CD4-positive, alpha-beta T cell treated with Interleukin-15 for 4 hours (primary cell): ENCODE measurements at places on chromosomes 3 and 15.
A peak's percentile ranks its signal among the peaks of the same experiment; 100 is the strongest.

GRCh38 chr3:172522871-172523818 lies at the start of gene TNFSF10:
Gene TNFSF10 (minus strand): TSS chr3:172523430. CDS start chr3:172523384, 46 bp downstream.
- DNase-seq = peak; percentile 68

GRCh38 chr15:77582763-77583162 lies 49.9 kb downstream of the LINGO1 start:
- DNase-seq = no peak

DNA sequence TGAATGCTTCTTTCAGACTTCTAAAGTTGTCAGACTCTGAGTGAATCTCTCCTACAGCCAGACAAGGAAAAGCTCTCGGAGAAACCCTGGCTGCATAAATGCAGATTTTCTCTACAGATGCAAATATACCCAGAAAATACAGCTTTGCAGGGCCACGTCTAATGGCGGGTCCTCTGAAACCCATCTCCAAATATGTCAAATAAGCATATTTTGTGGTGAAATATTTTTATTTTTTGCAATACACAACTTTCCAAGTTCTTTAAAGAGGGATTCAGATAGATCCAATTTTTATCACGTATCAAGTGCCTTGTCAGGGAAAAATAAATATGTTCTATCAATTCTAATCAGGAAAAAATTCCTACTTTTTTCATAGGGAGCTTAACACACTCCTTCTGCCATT lies 229.4 kb downstream of the SI start:
- DNase-seq = no peak

GRCh38 chr15:29669823-29670222 lies 152.4 kb downstream of the TJP1 start:
- DNase-seq = no peak

DNA sequence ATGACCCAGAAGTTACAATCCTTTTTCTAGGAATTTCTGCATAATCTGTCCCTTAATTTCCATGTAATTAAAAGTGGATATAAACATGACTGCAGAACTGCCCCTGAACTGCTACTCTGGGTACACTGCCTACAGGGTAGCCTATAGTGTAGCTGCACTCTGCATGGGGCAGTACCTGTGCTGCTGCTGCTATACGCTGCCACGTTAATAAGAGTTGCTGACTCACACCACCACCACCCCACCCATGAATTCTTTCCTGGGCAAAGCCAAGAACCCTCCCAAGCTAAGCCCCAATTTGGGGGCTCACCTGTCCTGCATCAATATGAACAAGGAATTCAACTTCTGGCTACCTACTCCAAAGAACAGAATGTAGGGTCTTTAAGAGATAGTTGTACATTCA lies 13.9 kb downstream of the HDGFL3 start:
- no peak for DNase-seq
